Fibroblast of villous mesenchyme (primary cell): ENCODE measurements at places on chromosomes 7 and 10. TPM values are rescaled to one million over a fixed set of nuclear protein-coding genes. Genes with fewer than 3 reads are reported as not detected.

The HABP2 gene
- total RNA-seq: not detected in 2 replicates

DNA sequence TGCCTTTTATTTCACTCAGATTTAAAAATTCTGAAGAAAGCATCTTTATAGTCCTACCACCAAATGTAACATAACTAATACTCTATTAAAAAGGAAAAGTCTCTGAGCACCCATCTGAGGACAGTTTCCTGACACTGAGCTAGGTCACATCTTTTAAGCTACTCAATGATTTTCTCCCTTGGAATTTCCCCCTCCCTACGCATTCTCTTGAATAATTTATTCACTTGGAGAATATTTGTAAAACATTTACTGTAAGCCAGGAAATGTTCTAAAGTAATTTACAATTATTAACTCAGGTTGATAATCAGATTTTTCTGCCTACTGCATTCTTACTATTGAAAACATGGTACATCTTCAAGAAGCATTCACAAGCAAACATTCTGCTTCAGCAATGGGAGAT is 297.2 kb upstream of the VSTM2A start:
- DNase-seq: no peak

- DNase-seq: no peak
These were observed 75.0 kb downstream of the MEST start for GRCh38 chr7:130566898-130567280.

The SKIDA1 gene
- 0.32 and 0.43 TPM in 2 replicates for total RNA-seq

DNA sequence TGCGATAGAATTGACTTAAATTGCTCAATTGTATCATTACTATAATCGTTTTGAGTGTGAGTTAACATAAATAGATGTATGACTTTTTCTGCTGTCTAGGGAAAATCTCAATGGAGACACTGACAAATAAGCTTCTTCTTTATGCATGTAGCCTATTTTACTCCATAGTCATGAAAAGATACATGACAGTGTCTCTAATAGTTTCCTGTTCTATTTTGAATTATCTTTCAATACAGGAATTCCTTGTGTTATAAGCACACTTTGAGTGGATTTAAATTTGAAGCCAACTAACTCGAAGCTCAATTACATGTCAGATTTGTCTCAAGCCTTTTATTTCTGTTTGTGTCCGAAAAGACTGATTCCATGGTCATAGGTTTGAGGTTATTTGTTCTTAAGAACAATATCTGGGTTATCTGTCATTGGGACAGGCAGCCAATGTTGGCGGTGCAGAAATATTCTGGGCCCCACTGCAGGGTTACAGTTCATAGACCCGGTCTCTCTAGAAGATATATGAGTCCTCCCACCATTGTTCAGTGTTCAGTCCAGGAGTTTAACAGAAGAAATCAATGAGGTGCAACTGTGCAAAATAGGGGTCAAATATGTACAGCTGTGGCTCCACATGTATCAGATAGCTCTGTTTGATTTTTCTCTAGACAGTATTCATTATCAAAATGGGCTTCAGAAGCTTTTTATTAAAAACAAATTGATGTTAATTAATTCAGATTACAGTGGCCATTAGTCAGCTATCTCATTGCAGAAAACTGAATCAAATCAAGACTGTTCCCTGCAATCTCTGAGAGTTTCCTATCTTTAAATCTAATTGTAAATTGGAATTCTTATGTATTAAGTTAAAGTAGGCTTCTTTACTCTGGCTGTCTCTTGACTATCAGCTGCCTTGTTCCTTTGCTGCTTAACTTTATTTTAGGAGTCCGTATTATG is 1238.8 kb downstream of the NXPH1 start:
- no peak for DNase-seq

The UPK3BL1 gene
- total RNA-seq: 7.3 and 9.3 TPM in 2 replicates

The CUZD1 gene
- total RNA-seq: 0.32 and 0.43 TPM in 2 replicates

GRCh38 chr7:93194386-93194785 is 31.9 kb downstream of the HEPACAM2 start:
- no peak for DNase-seq

The VSIR gene
- total RNA-seq: 26.1 and 57.4 TPM in 2 replicates

The PILRA gene
- 0.43 TPM in 1 of 2 replicates, not detected in the other for total RNA-seq

- no peak for DNase-seq
These were observed 192.1 kb downstream of the WDR11 start for GRCh38 chr10:121043124-121043849.
